T-helper 1 cell (primary cell): ENCODE measurements at places on chromosomes 13 and 19.

GRCh38 chr19:16367261-16367683 is 42.6 kb downstream of the KLF2 start:
- DNase-seq = peak; percentile 60

DNA sequence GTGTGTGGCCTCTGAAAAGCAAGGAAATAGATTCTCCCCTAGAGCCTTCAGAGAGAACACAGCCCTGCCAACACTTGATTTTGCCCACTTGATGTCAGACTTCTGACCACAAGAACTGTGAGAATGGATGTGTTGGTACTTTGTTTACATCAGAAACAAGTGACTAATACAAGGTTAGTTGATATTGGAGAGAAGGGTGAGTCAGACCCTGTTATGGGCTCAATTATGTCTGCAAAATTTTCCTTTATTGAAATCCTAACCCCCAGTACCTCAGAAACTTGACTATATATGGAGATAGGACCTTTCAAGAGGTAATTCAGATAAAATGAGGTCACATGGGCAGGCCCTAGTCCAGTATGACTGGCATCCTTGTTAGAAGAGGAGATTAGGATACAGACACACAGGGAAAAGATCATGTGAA is 226.7 kb downstream of the RFC3 start:
- DNase-seq = no peak

DNA sequence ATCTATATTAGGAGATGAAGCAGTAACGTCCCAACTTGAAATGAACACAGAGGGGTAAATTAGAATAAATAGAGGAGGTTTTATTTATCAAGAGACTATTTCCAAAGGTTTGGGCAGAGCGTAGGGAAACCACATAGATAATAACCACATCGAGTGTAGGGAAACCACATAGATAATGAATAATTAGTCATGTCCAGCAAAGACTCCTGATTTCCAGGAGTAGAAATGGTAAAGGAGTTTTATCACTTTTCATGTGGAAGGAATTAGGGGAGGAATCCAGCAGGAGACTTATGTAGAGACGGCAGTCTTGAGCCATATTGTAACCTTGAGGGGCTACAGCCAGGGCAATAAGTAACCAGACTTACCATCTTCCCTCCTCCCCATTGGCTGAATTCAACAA is 136.3 kb upstream of the CSNK1A1L start:
- DNase-seq = no peak

- DNase-seq = no peak
Measured at GRCh38 chr13:98443329-98443728, 133.6 kb downstream of the STK24 start.

DNA sequence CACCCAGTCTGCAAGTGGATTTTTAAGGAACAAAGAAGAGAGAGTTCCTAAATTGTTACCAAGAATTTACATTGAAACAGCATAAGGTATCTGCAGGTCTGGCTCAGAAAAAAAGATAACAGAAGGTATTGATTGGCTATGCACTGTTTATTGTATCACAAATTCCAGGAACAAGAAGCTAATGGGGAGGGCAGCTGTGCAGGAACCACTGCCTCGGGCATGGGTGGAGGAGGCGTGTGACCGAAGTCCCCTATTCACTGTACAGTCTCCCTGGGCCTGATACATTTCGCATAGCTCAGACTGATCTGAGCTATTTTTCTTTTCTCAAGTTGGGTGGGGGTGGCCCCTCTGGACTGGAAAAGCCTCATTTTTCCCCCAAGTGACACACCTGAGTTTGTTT is 11.7 kb downstream of the NECTIN2 start:
- no peak for DNase-seq

- no peak for DNase-seq
Measured at GRCh38 chr19:40157059-40157458, 34.2 kb upstream of the MAP3K10 start.

- DNase-seq = no peak
Measured at GRCh38 chr13:94139393-94139995, 340.0 kb downstream of the DCT start.

DNA sequence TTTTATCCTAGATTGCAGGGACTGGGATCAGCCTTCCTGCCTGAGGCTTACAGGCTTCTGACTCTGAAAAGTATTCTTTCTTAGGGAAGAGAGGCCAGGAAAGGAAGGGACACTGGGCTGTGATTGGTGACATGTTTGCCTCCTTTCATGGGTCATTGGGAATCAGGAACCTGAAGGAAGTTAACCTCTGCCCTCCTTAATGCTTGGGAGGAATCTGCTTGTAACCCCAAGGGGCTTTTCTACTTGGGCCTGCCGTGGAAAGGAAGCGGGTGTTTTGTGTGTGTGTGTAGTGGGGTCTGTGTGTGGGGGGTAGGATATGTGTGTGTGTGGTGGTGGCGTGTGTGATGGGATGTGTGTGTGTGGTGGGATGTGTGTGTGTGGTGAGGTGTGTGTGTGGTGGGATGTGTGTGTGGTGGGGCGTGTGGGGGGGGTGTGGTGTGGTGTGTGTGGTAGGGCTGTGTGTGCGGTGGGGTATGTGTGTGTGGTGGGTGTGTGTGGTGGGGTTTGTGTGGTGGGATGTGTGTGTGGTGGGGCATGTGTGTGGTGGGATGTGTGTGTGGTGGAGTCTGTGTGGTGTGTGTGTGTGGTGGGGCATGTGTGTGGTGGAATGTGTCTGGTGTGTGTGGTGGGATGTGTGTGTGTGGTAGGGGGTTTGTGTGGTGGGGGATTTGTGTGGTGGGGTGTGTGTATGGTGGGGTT is 41.3 kb upstream of the NPAS1 start:
- no peak for DNase-seq

- no peak for DNase-seq
Measured at GRCh38 chr13:112443995-112444311, 67.8 kb downstream of the SPACA7 start.

- DNase-seq = no peak
Measured at GRCh38 chr13:109698779-109699178, 87.6 kb downstream of the IRS2 start.

- no peak for DNase-seq
Measured at GRCh38 chr19:32352241-32352630, 6.8 kb downstream of the ZNF507 start.

DNA sequence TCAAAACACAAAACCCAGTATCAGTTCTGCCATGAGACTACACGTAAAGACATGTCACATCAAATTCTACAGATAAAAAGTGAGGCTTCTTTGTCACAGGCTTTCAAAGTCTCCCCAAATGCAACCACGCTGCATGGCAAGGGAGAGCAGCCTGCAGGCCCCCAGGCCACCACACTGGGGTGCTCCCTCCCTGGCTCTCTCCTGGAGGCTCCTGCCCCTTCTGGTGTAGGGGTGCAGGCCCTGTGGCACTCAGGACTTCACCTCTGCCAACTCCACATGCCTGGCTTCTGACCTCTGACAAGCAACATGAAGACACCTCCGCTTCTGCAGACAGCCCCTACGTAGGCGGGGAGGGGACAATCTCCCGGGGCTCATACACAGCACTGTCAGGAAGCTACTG is 14.3 kb downstream of the AKAP8 start:
- DNase-seq = no peak

DNA sequence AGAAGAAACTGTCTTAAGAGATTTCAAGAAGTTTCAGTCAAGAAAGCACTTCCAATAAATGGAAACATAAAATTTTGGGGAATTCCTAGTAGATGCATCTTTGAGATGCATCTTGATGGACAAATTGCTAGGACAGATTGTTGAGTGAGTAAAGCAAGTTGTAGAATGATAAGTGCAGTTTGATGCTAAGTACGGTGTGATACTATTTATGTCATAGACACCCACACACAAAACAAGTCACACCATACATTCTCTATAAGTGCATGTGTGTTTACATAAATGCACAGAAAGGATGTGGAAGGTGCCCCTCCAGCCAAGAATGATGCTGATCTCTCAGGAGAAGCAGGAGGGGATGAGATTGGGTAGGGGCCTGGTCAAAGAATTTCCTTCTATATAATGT is 375.7 kb downstream of the FOXO1 start:
- DNase-seq = no peak

DNA sequence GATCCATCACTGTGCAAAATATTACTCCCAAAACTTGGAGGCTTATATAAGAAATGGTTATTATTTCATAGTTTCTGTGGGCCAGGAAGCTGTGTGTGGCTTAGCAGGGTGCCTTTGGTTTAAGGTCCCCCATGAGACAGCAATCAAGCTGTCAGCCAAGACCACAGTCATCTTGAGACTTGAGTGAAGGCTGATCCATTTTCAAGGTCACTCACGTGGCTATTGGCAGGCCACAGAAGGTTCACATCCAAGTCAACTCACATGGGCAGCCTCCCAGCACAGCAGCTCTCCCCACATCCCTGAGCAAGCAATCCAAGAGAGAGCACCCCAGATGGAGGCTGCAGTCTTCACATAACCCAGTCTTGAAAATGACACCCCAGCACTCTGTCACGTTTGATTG is 537.4 kb downstream of the MYO16 start:
- peak; percentile 18 for DNase-seq

- DNase-seq = no peak
Measured at GRCh38 chr19:27736225-27736624, 1476.7 kb downstream of the UQCRFS1 start.

GRCh38 chr13:107734891-107735625 is 480.3 kb downstream of the LIG4 start:
- DNase-seq = no peak

DNA sequence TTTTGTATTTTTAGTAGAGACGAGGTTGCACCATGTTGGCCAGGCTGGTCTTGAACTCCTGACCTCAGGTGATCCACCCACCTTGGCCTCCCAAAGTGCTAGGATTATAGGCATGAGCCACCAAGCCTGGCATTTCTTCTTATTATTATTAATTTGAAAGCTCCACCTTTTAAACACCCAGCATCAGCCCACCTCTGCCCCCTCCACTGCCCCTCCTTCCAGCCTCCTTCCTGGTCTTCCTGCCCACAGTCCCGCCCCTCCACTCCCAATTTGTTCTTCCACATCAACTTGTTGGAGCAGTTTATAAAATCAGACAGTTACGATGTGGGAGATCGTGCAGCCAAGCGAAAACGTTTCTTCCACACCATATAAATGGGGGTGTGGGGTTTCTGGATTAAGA is 7.8 kb upstream of the CLIP3 start:
- no peak for DNase-seq

GRCh38 chr13:57824121-57824520 is 192.6 kb downstream of the PCDH17 start:
- no peak for DNase-seq

DNA sequence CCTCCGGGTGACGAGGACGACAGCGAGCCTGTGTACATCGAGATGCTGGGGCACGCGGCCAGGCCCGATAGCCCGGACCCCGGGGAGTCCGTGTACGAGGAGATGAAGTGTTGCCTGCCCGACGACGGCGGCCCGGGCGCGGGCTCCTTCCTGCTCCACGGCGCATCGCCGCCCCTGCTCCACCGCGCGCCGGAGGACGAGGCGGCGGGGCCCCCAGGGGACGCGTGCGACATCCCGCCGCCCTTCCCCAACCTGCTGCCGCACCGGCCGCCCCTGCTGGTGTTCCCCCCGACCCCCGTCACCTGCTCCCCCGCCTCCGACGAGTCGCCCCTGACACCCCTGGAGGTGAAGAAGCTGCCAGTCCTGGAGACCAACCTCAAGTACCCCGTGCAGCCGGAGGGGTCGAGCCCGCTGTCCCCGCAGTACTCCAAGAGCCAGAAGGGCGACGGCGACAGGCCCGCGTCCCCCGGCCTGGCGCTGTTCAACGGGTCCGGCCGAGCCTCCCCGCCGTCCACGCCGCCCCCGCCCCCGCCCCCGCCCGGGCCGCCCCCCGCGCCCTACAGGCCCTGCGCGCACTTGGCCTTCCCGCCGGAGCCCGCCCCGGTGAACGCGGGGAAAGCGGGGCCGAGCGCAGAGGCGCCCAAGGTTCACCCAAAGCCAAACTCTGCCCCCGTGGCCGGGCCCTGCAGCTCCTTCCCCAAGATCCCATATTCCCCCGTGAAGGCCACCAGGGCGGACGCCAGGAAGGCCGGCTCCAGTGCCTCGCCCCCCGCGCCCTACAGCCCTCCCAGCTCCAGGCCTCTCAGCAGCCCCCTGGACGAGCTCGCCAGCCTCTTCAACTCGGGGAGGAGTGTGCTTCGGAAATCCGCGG is 511.3 kb downstream of the MYO16 start:
- DNase-seq = no peak

DNA sequence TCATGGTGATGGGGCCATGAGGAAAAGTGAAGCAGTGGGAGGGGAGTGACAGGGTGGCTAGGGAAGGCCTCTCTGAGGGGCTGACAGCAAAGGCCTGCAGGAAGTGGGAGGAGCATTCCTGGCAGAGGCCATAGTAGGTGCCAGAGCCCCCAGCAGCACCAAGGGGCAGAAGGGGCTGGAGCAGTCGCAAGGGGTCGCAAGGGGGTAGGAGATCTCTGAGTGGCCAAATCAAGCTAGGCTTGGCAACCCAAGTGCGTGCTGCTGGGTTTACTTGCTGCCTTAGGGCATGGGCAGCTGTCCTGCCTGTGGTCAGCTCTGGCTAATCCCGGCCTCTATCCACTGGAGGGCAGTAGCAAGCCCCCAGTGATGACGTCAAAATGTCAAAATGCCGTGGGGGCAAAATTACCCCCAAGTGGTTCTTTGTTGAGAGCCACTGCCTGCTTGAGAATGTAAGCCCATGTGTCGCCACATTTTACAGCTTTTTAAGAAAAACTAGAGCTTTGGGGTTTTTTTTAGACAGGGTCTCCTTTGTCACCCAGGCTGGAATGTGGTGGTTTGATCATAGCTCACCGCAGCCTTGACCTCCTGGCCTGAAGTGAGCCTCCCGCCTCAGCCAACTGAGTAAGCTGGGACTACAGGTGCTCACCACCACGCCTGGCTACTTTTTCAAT is 11.8 kb downstream of the CCDC97 start:
- no peak for DNase-seq

GRCh38 chr13:20174656-20175405 is 14.0 kb upstream of the GJA3 start:
- DNase-seq = no peak

- DNase-seq = no peak
Measured at GRCh38 chr19:4933528-4933927, 24.2 kb downstream of the UHRF1 start.

- no peak for DNase-seq
Measured at GRCh38 chr19:53915000-53915399, 5.9 kb downstream of the CACNG7 start.

- DNase-seq = no peak
Measured at GRCh38 chr13:46903748-46904147, 6.9 kb upstream of the HTR2A start.

- no peak for DNase-seq
Measured at GRCh38 chr13:59747529-59747928, 416.2 kb downstream of the DIAPH3 start.

DNA sequence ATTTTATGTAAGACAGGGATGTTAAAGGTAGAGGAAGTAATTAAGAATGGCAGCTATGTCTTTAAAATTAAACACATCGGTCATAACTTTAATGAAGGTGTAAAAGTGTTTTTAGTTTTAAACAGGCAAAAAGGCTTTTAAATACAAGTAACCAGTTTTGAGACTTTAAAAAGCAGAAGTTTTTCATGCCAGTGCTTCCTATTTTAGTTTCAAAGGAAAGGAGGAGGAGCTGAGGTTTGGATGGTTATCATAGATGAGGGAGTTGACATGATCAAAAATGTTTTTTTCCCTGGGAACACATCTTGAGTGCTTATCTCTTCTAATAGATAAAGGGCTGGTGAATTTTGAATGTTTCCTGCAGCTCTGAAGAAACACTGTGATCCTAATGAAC is 42.9 kb downstream of the LRCH1 start:
- no peak for DNase-seq
